ENCODE measurements at places on chromosomes 11 and 22.

- DNase-seq, result no peak
Measured at GRCh38 chr11:18749681-18750319, 23.8 kb upstream of the IGSF22 start.

DNA sequence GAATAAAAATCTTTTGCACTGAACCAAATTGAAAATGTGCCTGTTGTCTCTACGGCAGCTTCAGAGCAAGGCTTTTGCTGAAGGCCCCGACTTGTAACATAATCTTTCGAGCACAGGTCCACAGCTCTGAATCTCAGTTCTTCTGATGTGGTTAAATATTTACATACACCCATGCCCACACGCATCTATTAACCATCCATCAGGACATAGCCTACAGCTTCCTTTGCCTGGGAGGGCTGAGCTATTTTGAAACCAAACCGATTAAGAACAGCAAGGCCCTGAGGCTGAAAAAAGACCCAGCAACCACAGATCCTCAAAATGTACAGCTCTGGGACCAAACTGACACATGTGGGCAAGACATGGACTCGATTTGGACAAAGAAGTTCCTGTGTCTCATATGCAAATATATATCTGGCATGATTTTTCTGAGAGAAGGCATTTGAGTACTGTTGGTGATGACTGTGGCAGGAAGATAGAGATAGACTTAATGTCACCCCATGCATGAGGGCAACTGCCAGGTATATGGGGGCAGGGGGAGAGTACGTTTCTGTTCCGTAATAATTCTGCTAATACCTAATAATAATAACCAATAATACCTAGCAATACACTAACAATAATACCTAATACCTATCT lies 322.7 kb upstream of the PLET1 start:
- no peak for DNase-seq

GRCh38 chr11:115963156-115963555 lies 458.9 kb upstream of the CADM1 start:
- peak; percentile 10 for DNase-seq

DNA sequence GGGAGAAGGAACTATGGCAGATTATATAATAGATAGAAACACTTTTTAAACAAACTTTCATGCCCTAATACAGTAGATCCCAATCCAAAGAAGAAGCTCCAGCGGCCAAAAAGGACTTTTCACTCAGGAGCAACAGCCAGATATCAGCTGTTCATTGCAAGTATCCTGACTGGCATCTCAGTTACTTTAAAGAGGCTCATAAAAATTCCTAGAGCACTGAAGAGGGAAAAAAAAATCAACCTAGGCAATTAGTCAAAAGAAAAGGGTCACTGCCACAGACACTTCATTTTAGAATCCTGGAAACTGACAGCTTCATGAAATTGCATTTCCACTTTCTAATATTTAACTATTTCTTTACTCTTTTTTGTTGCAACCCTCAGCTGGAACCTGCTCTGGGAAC lies 170.6 kb upstream of the SOX6 start:
- no peak for DNase-seq

DNA sequence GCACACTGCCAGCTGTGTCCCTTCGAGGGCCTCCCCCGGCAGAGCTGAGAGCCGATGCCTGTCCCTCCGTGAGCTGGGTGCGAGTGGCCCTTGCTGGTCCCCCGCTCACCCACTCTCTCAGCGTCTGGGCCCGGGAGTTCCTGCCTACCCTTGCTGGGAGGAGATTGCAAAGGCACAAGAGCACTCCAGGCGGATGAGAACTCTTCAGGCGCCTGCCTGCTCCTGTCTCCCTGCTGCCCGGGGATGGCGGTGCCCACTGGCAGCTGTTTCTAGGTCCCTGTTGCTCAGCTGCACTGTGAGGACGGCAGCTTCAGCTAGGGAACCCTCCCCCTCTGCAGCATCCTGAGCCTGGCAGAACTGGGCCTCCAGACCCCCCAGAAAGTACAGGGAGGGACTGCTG lies 61.1 kb downstream of the FLRT1 start:
- DNase-seq, result no peak

- no peak for DNase-seq
Measured at GRCh38 chr11:68776442-68777235, 25.3 kb upstream of the TESMIN start.

DNA sequence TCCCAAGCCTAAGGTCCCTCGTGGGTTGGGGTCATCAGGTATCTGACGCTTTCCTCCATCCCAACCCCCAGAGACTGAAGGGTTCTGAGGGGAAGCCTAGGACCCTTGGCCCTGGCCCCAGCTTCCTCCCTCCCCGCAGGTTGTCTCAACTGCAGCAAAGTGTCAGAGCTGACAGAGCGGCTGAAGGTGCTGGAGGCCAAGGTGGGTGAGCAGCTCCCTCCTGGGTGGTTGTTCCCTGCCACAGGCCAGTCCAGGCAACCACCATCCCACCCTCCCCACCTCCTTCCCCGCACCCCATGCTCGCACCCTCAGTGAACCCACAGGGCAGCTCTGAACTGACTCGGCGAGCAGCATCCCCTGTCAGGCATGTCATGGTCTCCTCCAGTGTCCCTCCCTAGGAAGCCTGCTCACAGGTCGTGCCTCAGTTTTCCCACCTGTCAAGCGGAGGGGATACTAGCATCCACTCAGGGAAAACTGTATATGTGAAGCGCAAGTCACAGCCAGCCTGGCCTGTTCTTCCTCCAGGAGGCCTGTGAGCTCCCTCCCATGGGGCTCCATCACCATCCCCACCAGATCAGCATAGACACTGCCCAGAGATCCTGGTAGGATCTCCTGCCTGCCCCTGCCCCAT lies 20.8 kb downstream of the EMID1 start:
- no peak for DNase-seq

GRCh38 chr22:27097506-27097905 lies 440.1 kb downstream of the MIAT start:
- DNase-seq, result no peak

DNA sequence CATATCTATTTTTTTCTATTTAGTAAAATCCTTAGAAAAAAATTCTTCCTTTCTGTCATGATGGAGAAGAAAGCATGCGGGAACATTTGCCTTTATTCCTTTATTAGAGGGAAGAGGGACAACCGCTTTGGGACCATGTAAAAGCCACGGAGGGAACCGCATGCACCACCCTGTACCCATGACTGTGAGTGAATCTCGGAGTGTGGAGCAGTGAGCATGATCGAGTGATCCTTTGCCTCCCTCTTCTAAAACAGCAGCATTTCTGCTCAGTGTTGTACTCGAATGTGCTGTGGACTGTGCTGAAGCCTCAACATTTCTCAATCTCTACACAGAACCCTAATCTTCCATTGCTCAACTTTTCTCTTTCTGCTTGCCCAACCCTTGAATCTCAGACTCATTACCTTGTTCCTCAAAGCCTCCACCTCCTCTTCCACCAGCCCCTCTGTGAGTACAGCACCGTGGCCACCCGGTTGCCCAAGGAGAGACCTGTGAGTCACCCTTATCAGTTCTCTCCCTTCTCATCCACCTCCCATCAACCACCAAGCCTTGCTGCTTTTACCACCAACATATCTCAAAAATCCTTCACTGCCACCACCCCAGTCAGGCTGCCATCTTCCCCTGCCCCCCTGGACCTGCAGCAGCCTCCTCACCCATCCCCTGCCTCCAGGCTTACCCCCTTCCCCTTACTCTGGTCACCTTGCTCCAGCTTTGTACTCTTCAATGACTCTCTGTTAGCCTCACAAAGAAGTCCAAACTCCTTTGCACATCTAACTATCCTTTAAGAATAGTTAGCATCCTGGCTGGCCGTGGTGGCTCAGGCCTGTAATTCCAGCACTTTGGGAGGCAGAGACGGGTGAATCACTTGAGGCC lies 103.1 kb downstream of the NAT10 start:
- no peak for DNase-seq

- no peak for DNase-seq
Measured at GRCh38 chr11:128662960-128663359, 30.9 kb upstream of the FLI1 start.

- DNase-seq, result no peak
Measured at GRCh38 chr11:112172362-112172994, 2.8 kb upstream of the BCO2 start.

DNA sequence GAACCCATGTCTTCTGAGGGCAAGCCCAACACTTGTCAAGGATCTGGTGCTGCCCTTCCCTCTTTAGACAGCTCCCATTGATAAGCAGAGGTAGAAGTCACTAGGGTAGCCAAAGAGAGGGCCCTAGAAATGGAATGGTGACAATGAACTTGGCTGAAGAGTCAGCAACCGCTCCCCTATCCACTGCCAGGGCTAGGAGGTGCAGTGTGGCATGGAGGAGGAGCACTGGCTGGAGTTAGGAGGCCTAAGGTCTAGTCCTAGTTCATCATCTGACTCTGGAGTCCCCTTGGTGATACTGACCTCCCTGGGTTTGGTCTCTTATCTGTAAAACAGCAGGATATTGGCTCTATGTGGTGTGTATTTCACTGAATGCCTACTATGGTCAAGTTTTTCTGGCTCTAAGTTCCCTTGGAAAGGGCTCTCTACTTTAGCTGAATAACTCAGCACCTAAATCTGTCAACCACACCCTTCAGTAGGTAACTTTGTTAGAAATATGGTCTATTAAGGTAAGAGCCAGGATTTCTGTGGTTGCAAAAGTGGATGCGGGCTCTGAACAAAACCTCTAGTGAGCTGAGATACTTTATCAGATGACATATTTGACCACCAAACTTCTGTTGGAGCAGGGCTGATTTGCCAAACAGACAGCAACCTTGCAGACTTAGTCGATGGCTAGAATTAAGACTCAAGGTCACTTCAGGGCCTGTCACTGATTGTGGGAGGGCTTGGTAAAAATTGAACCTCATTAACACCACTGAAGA lies 10.5 kb downstream of the TIMP3 start:
- DNase-seq, result no peak

- DNase-seq, result no peak
Measured at GRCh38 chr11:57742087-57742452, 779 bp downstream of the SELENOH start.

All from NCI-H1436 (cell line).